ENCODE measurements at places on chromosomes 5 and 9. TPM values are rescaled to one million over a fixed set of nuclear protein-coding genes. Genes with fewer than 3 reads are reported as not detected.

Gene NOXA1
- 1.4 TPM for total RNA-seq

Gene TMOD1
- 2.0 TPM for total RNA-seq

Gene IFNA8
- not detected for total RNA-seq

Gene FAM163B
- not detected for total RNA-seq

Gene LECT2
- not detected for total RNA-seq

Gene TMEM215
- not detected for total RNA-seq

Gene SERF1B
- total RNA-seq = 67.5 TPM

Gene STC2
- total RNA-seq = 35.2 TPM

Gene PLAC8L1
- 0.38 TPM for total RNA-seq

Gene SH3GLB2
- total RNA-seq = 44.8 TPM

Gene DMGDH
- total RNA-seq = not detected

Gene HMMR
- 24.2 TPM for total RNA-seq

Gene HSDL2
- 23.7 TPM for total RNA-seq

Gene EGR1
- total RNA-seq = 11.8 TPM

Gene TEK
- total RNA-seq = 0.18 TPM

Gene AQP7
- total RNA-seq = 0.33 TPM

Gene SV2C
- not detected for total RNA-seq

Gene PDCD1LG2
- total RNA-seq = 0.25 TPM

Gene GABRA1
- total RNA-seq = not detected

Gene PCSK1
- total RNA-seq = 0.16 TPM

Gene SVEP1
- total RNA-seq = 2.3 TPM

Gene SLC1A3
- total RNA-seq = 0.08 TPM

Gene SURF6
- total RNA-seq = 25.1 TPM

Gene SOX30
- not detected for total RNA-seq

Gene ADAMTS19
- not detected for total RNA-seq

Gene ATOSB
- 11.8 TPM for total RNA-seq

Gene DMRTA1
- 0.56 TPM for total RNA-seq

Gene IFNK
- total RNA-seq = not detected

Gene DMAC1
- total RNA-seq = 56.5 TPM

Gene SAXO1
- total RNA-seq = not detected

Gene CAMK4
- not detected for total RNA-seq

Gene CCDC171
- 0.33 TPM for total RNA-seq

Gene TTC23L
- total RNA-seq = 0.21 TPM

Gene GPR150
- 0.13 TPM for total RNA-seq

Gene CYLC2
- total RNA-seq = not detected

Gene CLPTM1L
- 198 TPM for total RNA-seq

Gene FGD3
- total RNA-seq = 0.18 TPM

Gene GLRA1
- total RNA-seq = not detected

Gene GTF2H2
- total RNA-seq = 10.6 TPM

Gene TMEFF1
- total RNA-seq = 0.59 TPM

Gene SHROOM1
- 9.4 TPM for total RNA-seq

Gene KIF4B
- total RNA-seq = 0.02 TPM

Gene PCDHGA4
- 0.08 TPM for total RNA-seq
